ENCODE measurements at places on chromosomes 6 and 20.
A peak's percentile ranks its signal among the peaks of the same experiment; 100 is the strongest.

DNA sequence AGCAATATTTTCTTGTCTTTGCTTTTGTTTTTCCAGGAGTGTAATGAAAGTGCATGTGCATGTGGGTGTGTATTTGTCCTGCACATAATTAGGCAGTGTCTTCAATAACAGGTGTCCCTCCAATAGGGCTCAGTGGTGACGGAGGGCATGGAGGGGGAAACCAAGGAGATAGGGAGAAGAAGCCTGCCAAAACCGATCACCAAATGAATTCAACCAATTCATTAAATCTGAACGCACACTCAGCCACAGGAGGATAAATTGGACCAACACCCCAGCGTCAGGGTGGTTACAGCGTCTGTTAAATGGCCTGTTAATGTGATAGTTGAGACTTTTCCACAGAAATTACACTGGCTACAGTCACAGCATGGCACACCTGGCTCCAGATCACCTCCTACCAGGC lies 527.6 kb downstream of the CD83 start:
- DNase-seq = no peak

DNA sequence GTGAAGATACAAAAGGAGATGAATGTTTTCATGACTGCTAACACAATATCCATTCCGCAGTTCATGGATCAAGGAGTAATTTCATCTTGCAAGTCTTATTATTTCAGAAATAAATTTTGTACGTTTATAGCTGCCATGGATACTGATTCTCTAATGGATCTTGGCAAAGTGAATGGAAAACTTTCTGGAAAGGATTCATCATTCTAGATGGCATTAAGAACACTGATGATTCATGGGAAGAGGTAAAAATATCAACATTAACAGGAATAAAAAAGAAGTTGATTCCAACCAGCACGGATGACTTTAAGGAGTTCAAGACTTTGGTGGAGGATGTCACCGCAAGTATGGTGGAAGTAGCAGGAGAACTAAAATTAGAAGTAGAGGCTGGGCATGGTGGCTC lies 2.8 kb downstream of the HUS1B start:
- no peak for DNase-seq

GRCh38 chr6:53960311-53960710 lies 150.9 kb upstream of the MLIP start:
- DNase-seq = peak; percentile 56

- peak; percentile 11 for DNase-seq
Observed at GRCh38 chr6:21137700-21138335, 455.7 kb upstream of the SOX4 start.

- no peak for DNase-seq
Observed at GRCh38 chr6:13026557-13026956, 301.8 kb downstream of the TBC1D7 start.

Data from GM03348 (cell line).